Activated T-cell treated with anti-CD3 and anti-CD28 coated beads, Interleukin-2, amount 50 U/mL, for 24 hours (primary cell): ENCODE measurements at places on chromosomes 6 and 20.

- no peak for DNase-seq
These were observed 252.6 kb upstream of the CITED2 start for GRCh38 chr6:139627091-139627490.

DNA sequence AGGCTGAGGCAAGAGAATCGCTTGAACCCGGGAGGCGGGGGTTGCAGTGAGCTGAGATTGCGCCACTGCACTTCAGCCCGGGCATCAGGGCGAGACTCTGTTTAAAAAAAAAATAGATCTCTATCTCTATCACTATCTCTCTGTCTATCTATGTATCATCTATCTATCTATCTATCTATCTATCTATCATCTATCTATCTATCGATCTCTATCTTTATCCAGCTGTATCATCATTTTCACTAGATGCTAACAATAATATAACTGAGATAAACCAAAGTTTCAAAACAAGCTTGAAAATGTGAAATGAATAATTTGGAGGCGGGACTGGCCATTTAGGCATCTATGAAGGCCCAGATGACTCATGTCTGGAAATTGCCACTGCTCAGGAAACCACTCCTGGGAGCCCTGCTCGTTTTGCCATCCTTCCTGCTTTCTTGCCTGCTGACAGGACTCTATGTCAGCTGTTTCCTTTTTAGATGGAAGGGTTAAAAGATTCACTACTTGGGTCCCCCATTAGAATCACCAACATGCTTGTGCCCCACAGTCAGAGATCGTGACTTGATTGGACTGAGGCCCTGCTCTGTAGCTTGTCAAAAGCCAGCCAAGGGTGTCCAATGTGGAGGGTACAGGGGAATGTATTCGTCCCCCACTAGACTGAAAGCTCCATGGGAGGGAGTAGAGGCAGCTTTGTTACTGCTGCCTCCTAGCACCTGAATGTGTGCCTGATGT lies 61.7 kb downstream of the UTRN start:
- no peak for DNase-seq

DNA sequence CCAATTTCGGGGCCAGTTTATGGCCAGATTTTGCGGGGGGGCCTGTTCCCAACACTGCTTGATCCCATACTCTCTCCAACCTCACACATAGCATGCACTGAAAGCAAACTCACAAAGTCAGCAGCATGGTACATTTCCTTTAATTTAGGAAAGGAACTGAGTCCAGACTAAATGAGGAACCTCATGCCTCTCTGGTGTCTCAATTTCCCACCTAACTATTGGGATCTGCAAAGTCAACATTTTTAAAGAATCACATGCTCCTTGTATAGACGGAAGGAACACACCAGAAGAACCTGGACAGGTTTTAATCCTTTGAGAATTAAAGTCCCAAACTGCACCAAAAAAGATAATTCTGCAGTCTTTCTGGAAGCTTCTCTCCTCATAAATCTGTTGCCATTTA lies 33.3 kb downstream of the FAM50B start:
- no peak for DNase-seq

GRCh38 chr20:41668057-41668749 lies 50.0 kb upstream of the CHD6 start:
- DNase-seq: no peak

- DNase-seq: no peak
These were observed 234.9 kb downstream of the BCKDHB start for GRCh38 chr6:80341330-80341729.

DNA sequence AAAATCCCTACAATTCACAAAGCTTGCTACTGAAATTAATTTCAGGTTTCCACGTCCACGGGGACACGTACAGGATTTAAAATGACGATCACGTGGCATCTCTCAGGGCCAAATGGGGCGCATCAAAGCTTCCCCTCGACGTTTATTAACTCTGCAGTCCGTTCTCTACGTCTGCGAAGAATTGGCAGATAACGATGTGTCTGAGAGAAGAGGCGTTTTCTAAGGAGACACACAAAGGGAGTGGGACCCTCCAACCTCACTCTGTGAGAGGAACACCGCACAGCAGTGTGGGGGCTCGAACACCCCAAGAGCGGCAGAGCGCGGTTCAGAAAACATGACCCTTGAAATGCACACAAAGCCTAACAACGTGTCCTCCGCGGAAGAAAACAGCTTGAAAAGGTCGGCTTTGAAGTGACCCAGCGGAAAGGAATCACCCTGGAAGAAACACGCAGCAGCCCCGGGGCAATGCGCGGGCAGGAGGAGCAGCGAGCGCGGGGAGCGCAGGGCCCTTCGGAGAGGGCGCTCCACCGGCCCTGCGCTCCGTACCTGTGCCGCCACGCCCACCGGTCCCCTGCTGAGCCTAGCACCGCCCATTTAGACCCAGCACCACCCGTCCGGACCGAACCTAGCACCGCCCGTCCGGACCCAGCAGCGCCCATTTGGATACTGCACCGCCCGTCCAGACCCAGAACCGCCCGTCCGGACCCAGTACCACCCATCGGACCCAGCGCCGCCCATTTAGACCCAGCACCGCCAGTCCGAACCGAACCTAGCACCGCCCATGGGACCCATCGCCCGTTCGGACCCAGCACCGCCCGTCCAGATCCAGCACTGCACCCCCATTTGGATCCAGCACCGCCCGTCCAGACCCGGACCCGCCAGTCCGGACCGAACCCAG lies 1.1 kb upstream of the AFDN start:
- peak; percentile 44 for DNase-seq

- DNase-seq: no peak
These were observed 319.5 kb upstream of the HSF2 start for GRCh38 chr6:122079916-122080315.

DNA sequence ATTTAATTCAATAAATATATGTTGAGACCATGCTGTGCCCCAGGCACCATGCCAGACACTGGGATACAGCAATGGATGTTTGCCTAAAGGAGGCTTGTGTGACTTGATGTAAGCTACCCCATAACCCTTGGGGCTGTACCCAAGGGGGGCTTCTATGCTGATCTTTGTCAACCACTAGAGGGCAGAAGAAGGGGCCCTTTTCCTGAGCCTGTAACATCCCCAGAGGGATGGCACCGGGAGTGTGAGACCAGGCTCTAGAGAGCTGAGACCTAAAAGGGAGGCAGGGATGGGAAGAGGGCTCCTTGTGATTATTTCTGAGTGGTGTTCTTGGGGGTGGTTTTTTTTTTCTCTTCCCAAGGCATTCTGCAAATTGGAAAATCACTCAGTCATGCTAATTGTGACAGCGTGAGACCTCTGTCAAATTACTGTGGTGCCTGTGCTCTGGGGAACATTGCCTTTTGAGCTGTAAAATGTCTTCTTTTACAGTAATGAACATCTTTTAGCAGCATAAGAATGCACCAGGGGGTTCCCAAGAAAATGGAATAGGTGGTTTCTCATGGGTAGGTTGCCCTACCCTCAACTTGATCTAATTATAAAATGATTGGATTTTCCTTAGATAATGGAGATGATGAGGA lies 138.7 kb upstream of the SLC24A3 start:
- no peak for DNase-seq

- peak; percentile 73 for DNase-seq
These were observed 44.2 kb upstream of the SUPT3H start for GRCh38 chr6:45421709-45422502.

GRCh38 chr20:34124469-34125249 lies 12.6 kb upstream of the EIF2S2 start:
- DNase-seq: no peak

- no peak for DNase-seq
These were observed 867.2 kb downstream of the PHF3 start for GRCh38 chr6:64502801-64503200.

DNA sequence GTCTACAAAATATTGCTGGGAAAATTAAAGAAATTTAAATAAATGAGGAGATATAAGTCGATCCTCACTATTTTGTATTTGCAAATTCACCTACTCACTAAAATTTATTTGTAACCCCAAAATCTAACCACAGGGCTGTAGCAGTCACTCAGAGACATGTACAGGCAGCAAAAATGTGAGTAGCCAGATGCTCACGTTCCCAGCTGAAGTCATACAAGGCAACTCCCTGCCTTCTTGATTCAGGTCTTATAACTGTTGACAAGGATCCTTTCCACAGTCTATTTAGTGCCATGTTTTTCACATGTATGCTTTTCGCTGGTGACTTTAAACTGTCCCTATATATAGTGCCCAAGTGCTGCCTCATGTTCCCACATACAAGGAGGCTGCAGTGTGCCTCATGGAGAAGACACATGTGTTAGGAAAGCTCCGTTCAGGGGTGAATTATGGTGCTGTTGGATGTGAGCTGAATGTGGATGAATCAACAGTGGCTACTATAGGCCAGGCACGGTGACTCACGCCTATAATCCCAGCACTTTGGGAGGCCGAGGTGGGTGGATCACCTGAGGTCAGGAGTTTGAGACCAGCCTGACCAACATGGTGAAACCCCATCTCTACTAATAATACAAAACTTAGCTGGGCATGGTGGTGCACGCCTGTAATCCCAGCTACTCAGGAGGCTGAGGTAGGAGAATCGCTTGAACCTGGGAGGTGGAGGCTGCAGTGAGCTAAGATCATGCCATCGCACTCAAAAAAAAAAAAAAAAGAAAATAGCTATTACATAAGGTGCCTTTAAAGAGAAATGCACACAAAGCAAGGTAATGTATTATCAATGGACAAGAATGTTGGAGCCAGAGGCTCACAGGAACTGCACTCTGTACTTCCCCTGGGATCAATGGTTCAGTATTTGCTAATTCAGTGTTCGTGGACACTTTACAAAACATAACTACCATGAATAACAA lies 55.3 kb downstream of the STK35 start:
- DNase-seq: no peak

DNA sequence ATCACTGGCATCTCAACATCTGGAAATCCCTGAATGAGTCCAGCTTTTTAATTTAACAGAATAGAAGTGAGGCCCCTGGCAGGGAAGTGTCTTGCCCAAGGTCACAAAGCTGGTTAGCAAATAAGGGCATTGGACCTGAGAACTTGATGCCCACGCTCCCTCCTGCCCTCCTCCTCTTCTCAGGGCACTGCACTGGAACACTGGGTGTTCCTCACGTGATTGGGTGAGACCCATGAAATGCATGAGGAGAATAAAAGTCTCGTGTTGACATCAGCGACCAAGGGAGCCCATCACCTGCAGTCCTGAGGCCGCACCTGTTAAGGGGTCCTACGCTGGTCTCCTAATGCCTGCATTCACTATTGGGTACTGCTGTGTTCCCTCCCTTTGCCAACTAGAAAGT lies 7.4 kb downstream of the FAM50B start:
- no peak for DNase-seq

GRCh38 chr6:14704383-14705271 lies 541.2 kb upstream of the JARID2 start:
- no peak for DNase-seq

DNA sequence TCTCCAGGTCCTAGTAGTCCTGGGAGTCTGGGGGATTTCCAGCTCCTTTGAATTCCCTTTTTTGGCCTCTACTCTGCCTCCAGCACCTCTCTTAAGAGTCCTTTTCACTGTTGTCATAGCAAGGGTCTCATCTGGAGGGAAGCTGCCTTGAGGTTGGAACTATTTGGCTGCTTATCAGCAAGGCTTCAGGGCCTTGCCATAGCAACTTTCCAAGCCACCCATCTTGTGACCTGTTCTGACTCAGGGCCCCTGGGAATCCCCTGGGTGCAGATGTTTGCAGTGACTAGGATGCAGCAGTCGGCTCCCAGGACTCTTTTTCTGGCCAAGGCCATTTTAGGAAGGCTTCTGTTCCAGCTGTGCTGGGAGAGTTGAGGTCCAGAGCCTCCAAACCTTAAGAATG lies 12.4 kb downstream of the PKIG start:
- DNase-seq: no peak

- DNase-seq: no peak
These were observed at the start of gene PTK6 for GRCh38 chr20:63536997-63537524. TSS of gene PTK6 (minus strand) at chr20:63537376. CDS start at chr20:63537314, 62 bp downstream.

- no peak for DNase-seq
These were observed 54.6 kb downstream of the PCSK2 start for GRCh38 chr20:17281478-17281877.

DNA sequence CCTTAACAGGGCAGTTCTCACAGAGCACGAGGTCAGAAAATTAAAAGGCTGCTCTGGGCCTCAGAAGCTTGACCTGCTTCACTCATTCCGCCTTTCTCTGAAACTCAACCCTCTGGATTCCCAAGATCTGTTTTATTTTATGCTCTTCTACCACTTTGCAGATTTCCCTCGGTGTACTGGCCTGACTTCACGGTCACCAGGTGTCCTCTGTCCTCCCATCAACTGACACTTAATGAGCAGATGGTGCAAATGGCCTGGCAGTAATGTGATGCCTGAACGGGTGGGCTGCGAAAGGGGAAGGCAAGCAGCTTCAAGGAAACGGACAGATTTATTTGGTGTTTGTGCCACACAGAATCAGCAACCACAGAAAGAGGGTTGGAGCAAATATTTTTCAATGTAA lies 169.7 kb upstream of the TFAP2D start:
- no peak for DNase-seq

DNA sequence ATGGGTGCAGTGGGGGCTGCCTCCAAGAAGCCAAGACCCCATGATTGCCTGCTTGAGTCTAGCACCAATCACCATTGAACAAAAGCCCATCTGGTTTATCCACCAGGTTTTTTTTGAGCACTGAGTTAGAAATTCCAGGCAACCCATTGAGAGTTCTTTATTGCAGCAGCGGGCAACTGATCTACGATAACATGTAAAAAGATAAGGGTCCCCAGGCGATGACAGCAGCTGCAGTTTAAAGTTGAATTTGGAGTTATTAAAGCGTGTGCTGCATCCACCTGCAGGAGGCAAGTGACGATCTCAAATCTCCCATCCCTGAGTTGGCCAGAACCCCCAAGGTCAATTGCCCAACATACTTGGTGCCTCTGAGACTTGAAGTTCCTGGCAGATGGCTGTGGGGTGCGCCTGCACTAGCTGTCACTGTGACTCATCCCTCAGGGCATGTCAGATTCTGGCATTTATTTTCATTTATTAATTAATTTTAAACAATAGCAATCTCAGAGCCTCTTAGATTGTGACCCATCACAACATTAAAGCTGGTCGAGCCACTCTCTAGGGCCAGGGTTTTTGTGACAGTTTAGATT lies 290.4 kb upstream of the SULF2 start:
- DNase-seq: no peak

- DNase-seq: no peak
These were observed 713.4 kb downstream of the CD109 start for GRCh38 chr6:74409447-74409846.

GRCh38 chr6:107652526-107653182 lies 162.7 kb downstream of the SOBP start:
- DNase-seq: no peak

GRCh38 chr6:142008016-142008735 lies 124.5 kb upstream of the GJE1 start:
- DNase-seq: no peak

DNA sequence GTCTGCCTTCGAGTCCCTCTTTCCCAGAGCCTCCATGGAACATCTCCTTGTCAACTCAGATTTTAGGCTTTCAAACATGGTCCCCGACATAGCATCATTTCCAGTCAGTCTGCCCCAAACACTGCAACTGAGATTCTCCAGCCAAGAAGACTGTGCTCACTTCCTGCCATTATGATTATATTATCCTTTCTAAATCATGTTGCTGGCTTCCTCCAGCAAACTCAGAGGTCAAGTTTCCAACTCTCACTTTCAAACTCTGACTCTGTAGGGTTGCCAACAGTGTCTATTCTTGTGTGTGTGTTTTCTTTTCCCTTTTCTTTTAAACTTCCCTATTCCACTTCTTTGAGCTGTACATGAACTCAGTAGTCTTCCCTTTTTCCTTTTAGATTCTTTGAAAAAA lies 61.2 kb upstream of the TRAF3IP2 start:
- DNase-seq: no peak

GRCh38 chr6:87146363-87146762 lies 9.0 kb upstream of the ZNF292 start:
- DNase-seq: no peak
